ENCODE measurements at places on chromosomes 4 and X. TPM values are rescaled to one million over a fixed set of nuclear protein-coding genes. Genes with fewer than 3 reads are reported as not detected.

GRCh38 chr4:84956014-84956413 lies 10.5 kb downstream of the WDFY3 start:
- no peak for DNase-seq

- no peak for DNase-seq
Observed at GRCh38 chrX:129493643-129494042, 29.6 kb downstream of the SMARCA1 start.

CEP135 gene
- total RNA-seq, result 12.2 TPM

DNA sequence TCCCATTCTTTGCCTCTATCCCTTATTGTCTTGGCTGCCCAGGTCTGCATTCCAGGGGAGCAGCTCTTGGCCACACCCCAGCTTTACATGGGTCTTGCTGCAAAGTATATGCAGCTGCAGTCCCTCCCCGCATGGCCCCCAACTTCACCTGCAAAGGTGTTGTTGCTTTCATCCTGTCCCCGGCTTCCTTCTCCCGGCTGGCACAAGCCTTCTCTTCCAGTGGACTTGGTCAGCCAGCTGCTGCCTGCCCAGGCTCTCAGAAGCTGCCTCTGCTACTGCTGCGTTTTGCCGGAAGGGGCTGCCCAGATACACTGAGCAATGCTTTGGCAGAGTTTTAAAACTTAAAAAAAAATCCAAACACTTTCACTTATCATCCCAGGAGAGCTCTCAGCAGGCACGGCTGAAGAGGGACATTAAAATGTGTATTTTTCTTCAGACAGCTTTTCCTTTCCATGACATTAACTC lies 121.2 kb upstream of the PDLIM3 start:
- no peak for DNase-seq

DNA sequence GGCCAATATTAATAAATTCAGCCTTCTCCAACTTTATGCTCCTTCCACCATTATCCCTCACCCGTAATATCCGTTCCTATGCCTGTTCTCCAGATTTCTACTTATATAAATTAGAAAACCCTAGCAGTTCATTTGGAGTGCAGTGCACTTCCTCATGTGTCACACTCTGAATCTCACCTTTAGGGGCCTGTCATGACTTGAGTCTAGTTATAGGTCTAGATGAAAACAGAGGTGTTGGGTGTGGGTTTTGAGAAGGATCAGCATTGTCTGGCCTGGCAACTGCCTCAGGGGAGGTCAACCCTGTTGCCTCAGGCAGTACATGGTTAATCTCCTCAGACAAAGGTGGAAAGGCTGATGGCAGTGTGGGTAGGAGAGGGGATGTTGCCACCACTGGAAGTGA lies 876.8 kb downstream of the FAT4 start:
- no peak for DNase-seq

GRCh38 chr4:126168484-126168883 lies 853.7 kb downstream of the FAT4 start:
- no peak for DNase-seq

DACH2 gene
- not detected for total RNA-seq

- DNase-seq, result peak; percentile 43
Observed at GRCh38 chr4:128600996-128601871, 208.3 kb upstream of the JADE1 start.

GRCh38 chr4:121156822-121157769 lies 7.0 kb downstream of the TNIP3 start:
- no peak for DNase-seq

DNA sequence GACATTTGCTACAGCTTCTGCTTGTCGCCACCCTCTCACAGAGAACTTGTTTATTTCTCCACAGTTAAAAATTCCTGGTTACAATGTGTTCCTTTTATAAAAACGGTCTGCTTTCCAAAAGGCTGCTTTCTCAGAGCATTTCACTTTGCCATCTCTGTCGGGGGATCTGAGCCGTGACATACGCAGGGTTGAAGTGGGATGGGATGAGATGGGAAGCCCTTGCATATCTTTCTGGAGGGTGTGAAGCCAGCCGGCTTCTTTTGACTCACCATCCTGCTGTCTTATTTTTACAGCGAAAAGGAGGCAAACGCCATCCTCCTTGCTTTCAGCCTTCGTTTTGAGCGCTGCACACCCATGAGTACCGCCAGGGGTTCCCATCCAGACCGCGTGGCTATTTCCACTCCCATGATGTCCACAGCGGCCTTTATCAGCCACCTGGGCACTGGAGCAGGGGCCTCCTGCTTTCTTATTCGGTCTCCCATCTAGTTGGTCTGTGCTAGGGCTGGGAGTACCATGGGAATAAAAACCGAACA lies 99.8 kb upstream of the GATB start:
- DNase-seq, result no peak

PKD2 gene
- total RNA-seq, result 259 TPM

Measured in thoracic aorta (tissue), 2 donors.